ENCODE measurements at places on chromosomes 11 and 22. TPM values are rescaled to one million over a fixed set of nuclear protein-coding genes. Genes with fewer than 3 reads are reported as not detected.
A peak's percentile ranks its signal among the peaks of the same experiment; 100 is the strongest.

GRCh38 chr11:57360991-57361390 is 20.0 kb downstream of the PRG3 start:
- no peak for DNase-seq

GRCh38 chr11:3159296-3160190 is 5.6 kb downstream of the OSBPL5 start:
- no peak for DNase-seq

DNA sequence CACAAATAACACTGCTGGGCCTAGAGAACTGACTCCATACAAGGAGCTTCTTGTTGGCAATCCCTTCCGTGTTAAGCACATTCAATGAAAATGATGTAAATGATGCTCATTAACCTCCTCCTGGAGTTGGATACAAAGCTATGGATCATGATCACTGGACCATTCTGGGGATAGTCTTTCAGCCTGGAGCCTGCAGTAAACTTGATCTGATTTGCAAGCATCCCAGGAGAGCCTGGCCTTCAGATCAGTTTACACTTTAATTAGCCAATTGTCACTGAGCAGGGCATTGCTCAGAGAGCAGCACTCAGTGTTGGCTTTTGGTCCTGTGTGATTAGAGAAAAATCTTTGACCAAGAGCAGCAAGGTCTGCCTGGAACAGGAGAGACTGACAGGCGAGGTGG is 45.6 kb downstream of the ARFGAP3 start:
- no peak for DNase-seq

DNA sequence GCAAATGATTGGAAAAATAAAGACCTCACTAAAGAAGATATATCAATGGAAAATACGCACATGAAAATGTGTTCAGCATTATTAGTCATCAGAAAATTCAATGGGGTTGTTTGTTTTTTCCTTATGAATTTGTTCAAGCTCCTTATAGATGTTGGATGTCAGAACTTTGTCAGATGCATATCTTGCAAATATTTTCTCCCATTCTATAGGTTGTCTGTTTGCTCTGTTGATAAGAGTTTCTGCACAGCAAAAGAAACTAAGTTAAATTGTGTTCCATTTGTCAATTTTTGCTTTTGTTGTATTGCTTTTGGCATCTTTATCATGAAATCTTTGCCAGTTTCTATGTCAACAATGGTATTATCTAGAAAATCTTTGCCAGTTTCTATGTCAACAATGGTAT is 633.9 kb upstream of the CHORDC1 start:
- DNase-seq, result no peak

DNA sequence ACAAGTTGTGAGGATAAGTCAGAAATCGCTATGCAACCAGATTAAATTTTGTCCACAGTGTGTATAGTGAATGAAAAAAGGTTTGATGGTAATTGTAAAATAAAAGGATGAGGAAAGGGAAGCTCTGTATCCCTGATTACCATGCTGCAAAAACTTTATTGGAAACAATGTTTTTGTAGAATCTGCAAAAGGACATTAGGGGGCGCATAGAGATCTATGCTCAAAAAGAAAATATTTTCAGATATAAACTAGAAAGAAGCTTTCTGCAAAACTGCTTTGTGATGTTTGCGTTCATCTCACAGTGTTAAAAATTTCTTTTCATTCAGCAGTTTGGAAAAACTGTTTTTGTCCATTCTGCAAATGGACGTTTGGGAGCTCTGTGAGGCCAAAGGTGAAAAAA is 390.5 kb downstream of the OR4C45 start:
- DNase-seq, result no peak

DNA sequence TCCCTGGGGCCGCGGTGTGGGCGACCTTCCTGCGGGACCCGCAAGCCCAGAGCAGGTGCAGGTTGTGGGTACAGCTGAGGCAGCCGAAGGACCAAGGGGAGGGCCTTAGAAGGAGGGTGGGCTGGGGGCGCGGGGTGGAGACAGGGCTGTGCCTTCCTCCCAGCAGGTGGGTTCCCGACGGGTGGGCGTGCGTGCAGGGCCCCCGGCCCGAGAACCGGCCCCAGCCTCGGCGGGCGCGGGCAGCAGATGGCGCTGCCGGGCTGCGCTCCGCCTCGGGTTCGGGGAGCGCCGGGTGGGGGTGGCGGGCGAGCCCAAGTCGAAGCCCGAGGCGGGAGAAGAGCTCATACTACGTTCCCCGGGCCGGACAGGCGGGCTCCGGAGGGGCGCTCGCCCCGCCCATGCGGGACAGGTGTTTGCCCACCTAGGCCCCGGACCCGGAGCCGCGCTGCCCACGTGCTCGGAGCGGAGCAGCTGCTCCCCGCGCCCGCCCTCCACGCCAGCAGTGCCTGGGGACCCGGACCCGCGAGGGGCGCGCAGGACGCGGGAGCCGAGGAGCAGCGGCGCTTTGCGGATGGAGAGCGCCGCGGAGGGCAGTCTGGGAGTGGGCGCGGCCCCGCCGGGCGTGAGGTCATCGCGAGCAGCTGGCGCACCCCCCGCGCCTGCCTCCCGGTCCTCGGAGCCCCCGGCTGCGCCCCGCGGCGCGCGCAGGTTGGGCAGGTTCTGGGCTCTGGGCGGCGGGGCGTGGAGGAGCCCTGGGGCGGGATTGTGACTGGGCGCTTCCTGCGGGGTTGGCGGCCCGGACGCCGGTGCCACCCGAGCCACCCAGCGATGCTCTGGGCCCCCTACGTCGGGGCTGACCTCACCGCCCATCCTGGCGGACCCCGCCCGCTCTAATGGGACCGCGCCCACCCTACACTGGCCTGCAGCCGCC is 25.3 kb downstream of the DUSP8 start:
- peak; percentile 86 for DNase-seq

- no peak for DNase-seq
Measured at GRCh38 chr11:32121012-32121411, 30.1 kb downstream of the RCN1 start.

- DNase-seq, result no peak
Measured at GRCh38 chr11:105398636-105399035, 211.2 kb upstream of the GRIA4 start.

DEPDC7 gene
- polyA plus RNA-seq, result 3.1 TPM

OPCML gene
- 7.3 TPM for polyA plus RNA-seq

TMEM218 gene
- 30.5 TPM for polyA plus RNA-seq

SELENOM gene
- polyA plus RNA-seq, result 40.0 TPM

All from H1 (cell line).